ENCODE measurements at places on chromosomes 6 and 20.
A peak's percentile ranks its signal among the peaks of the same experiment; 100 is the strongest.

- DNase-seq: peak; percentile 31
Measured at GRCh38 chr6:24332317-24332716, 25.5 kb downstream of the DCDC2 start.

GRCh38 chr6:34239500-34239825 lies 2.8 kb downstream of the HMGA1 start:
- no peak for DNase-seq

DNA sequence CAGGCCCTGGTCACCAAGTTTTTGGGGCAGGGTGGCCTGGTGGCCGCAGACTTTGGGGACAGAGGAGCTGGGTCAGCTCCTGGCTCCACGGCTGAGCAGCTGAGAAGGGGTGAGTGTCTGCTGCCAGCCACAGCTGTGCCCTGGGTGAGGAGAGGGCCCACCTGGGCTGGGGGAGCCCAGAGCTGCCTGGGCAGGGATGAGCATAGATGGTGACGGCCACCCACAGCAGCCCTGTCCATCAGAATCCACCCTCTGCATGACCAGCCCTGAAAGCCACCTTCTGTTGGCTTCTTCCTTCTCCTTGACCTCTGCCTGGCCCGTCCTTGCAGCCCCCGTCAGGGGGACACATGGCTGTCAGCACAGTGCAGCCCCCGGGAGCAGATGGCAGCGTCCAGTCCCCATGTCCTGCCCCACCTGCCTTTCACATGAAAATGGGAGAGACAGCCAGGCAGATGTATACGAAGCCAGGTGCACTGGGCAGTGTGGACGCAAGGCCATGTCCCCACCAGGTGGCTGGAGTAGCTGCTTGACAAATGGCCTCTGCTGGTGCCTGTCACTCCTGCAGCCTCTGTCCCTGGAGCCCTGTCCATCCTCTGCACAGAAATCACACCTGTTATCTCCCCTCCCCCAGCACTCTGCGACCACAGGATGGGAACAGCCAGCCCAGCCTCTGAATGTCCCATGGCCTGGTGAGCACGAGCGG lies 220.8 kb downstream of the PREX1 start:
- DNase-seq: no peak

- DNase-seq: no peak
Measured at GRCh38 chr6:25564943-25565342, 87.1 kb upstream of the SCGN start.

GRCh38 chr20:53856300-53857295 lies 213.8 kb downstream of the BCAS1 start:
- DNase-seq: no peak

GRCh38 chr6:168540713-168541291 lies 99.8 kb downstream of the SMOC2 start:
- DNase-seq: no peak

DNA sequence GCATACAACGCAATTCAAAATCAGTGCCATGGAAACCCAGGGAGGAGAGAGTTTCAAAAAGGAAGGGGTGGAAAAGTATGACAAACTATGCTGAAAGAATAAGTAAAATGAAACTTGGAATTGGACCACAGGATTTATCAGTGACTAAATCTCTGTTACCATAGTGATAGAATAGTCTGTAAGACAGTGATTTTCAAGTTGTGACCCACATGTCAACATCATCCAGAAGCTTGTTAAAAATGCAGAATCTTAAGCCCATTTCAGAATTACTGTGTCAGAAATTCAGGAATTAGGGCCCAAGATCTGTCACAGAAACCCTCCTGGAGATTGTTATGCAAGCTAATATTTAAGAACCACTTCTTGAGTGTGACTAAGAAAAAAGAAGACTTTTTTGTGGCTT lies 417.7 kb upstream of the JAG1 start:
- DNase-seq: peak; percentile 15

GRCh38 chr6:43871284-43871683 lies 101.3 kb downstream of the VEGFA start:
- no peak for DNase-seq

GRCh38 chr20:53547664-53548239 lies 45.9 kb downstream of the ZNF217 start:
- peak; percentile 86 for DNase-seq

- no peak for DNase-seq
Measured at GRCh38 chr6:36487698-36488097, 44.9 kb downstream of the KCTD20 start.

DNA sequence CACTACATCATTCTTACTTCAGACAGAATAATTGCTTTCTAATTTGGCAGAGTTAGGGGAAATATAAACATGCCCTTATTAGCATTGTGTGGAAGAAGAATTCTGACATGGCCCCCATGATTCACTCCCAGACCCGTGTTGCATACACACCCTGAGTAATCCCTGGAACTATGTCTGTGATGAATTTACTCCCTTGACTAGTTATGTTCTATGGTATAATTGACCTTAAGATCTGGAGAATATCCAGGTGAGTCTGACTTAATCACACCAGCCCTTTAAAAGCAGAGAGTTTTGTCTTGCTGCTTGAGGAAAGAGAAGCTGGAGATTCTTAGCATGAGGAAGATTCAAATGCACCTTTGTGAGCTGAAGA lies 262.9 kb downstream of the SOX4 start:
- peak; percentile 65 for DNase-seq

GRCh38 chr6:6806844-6807518 lies 218.5 kb downstream of the LY86 start:
- DNase-seq: no peak

Data from choroid plexus epithelial cell (primary cell).